Brain pericyte (primary cell): ENCODE measurements at places on chromosomes 6 and 20.

GRCh38 chr6:132811276-132811675 lies 3.1 kb upstream of the RPS12 start:
- DNase-seq, result no peak

GRCh38 chr20:53736122-53736756 lies 142.6 kb upstream of the ZNF217 start:
- DNase-seq, result no peak

DNA sequence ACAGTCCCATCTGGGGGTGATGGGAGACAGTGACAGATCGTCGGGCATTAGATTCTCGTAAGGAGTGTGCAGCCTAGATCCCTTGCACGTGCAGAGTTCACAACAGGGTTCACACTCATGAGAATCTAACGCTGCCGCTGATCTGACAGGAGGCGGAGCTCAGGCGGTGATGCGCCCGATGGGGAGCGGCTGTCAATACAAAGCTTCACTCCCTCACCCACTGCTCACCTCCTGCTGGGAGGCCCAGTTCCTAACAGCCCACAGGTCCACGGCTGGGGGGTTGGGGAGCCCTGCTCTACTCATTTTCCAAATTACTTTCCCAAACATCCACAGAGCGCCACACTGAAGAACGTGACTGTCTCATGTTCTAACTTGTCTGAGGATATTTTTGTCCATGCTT lies 25.3 kb downstream of the CTCFL start:
- DNase-seq, result no peak

DNA sequence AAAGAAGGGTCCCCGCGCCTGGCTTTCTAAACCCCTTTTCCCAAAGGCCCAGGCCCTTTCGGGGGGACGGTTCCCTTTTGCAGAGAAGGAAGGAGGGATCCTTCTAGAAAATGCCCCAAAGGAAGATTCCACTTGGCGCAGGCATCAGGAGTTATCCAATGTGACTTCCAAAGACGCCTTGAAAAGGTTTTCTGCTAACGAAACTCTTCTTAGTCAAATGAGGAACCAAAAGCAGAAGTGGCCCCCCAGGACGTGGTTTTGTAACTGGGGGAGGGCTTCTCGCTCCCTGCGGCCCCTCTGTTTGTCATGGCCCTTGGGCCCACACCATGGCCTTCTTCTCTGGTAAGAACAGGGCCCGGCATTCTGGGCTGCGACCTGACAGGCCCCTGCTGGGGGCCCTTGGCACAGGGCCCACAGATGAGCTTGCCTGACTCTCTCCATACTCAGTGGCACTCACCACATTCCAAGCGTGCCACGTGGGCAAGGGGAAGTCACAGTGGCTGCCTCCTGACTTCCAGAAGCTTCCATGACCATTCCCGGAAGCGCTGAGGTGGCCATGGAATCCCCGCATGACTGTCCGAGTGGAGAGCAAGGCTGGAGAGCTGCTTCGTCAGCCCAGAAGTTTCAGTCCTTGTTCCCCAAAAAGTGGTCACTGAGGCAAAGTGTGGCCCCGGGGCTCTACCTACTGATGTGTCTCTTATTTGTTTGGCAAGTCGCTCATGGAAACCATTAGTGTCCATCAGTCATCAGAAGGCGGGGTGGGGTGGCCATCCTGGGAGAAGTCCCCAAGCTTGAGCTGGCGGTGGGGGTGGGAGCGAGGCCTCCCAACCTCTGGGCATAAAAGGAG lies 834 bp upstream of the CTSZ start:
- no peak for DNase-seq

GRCh38 chr6:36127462-36128016 lies 2.8 kb upstream of the MAPK13 start:
- no peak for DNase-seq

DNA sequence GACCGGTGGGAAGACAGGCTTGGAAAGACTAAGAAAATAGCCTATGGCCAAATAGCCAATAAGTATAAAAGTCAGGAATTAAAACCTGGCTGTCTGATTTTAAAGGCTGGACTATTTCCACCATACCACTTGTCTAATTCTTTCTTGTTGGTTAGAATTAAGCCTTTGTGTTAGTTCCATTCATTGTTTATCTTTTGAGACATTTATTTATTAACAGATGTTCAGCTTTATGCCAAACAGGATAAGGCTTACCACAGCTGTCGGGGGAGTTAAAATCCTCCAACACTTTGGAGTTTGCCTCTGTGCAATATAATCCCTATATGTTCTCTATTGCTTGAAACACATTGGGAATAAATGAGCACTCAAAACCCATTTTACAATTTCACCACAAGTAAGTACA lies 208.3 kb downstream of the TMEM200A start:
- DNase-seq, result no peak
